Karpas-422 (cell line): ENCODE measurements at places on chromosomes 4 and X. TPM values are rescaled to one million over a fixed set of nuclear protein-coding genes. Genes with fewer than 3 reads are reported as not detected.

DNA sequence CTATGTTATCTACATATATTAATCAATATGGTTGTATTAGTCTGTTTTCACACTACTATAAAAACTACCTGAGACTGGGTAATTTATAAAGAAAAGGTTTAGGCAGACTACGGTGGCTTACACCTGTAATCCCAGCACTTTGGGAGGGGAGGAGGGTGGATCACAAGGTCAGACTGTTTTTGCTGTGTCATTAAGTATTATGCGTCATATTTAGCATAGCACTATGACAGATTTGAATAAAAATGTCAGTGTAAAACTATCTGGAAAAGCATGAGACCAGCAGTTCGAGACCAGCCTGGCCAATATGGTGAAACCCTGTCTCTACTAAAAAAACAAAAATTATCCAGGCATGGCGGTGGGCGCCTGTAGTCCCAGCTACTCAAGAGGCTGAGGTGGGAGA, 209.7 kb upstream of the ARHGAP24 start:
- no peak for DNase-seq

- DNase-seq: no peak
Observed at GRCh38 chr4:4627111-4627510, 85.3 kb upstream of the STX18 start.

DNA sequence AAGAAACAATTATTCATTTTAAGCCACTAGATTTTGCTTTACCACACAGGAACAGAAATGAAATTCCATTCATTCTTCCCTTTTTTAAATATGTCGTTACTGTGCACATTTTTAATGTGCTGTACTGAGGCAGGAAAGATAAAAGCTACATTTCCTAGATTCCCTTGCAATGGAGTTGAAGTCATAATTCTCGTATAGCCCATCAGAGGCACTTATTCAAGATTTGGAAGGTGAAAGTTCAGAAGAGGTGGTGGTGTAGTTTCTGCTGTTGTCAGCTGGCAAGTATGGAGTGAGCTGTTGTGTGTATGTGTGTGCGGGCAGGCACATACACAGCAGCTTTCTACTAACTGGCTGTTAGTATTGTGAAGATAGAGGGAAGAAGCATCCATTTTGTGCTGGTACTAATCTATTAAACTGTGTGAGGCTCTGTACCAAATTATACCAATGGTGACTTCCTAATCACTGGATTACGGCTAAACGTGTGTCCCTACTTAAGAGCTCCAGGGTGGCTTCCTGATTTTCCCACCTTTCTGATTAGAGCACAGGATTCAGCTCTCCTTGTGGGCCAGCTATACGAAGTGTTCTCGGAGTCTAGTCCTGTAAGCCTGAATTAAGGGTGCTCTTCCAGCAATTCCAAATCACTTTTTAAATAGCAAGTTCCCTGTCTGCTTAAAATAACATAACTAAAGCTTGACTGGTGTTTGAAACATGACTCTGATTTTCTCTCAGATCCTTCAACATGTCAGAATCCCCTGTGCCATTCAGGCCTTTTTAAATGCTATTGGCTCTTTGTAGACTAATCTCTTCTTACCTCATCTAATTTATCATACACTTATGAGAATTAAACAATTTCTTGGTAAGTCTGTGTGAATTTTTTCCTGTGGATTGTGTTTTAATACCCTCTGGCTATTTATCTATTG, 43.8 kb downstream of the PDS5A start:
- DNase-seq: no peak

DNA sequence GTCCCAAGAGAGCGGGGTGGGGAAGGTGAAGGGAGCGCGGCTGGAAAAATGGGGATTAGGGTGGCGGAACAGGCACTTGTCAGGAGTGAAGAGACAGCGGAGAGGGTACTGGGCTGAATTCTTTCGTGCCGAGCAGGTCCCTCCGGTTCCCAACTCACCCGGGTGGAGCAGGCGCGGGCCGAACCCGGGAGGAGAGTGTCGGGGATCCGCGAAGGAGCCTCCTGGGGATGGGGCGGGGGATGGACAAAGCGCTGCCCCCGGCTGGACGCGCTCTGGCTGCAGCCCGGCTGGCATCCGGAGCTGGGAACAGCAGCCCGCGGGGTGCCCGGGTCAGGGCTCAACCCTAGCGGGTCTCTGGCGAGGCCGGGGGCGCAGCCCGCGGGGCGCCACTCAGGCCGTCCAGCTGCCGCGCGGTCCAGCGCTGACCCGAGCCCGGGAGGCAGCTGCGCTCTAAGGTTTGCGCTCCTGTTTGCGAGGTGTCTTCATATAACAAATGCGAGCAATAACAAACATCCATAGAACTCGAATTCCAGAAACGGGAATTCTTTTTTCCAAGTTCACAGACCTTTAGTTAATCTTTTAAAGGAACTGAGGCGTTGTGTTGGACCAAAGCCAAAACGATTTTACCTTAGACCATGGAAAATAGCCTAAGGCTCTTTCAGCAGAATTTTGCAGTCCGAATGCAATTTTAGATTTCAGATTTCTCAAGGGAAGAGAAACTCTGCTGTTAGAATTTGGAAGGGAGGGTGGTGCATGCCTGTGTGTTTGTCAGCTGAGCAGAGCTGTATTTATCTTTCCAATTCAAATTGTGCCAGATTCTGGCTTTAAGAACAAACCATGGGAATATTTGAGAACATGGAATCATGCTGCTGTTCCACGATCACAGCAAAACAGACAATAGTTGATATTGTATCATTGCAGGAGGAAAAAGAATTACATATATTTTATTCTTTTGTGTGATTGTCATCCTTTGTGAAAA, 744 bp downstream of the NPY5R start:
- no peak for DNase-seq

DNA sequence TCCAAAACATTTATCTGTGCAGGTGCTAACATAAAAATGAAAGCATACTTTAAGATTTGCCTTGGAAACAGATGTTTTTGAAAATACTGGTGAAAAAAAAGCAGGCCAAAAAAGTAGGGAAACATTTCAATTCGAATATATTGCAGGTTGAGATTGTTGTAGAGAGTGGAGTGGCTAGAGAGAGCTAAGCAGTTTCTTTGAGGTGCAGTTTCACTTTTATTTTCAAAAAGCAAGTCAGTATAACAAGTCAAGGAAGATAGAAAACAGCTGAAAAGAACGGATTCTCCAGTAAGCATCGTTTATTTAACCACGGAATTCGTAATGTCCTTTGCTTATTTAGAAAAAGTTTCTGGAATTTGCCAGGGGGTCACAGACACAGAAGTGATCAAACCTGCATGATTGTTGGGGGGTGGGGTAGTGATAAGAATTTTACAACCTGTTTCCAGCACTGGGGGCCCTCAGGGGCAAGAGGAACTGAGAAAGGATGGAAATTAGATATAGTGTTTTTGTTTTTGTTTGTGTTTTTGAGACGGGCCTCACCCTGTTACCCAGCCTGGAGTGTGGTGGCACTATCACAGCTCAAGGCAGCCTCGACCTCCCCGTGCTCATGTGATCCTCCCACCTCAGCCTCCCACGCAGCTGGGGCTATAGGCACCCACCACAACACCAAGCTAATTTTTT, 175.0 kb downstream of the TENM3 start:
- no peak for DNase-seq

GRCh38 chrX:1336331-1336943, at the start of gene IL3RA:
TSS of gene IL3RA (plus strand) at chrX:1336785. CDS start at chrX:1341766, 4,981 bp downstream.
- no peak for DNase-seq

- no peak for DNase-seq
Observed at GRCh38 chrX:13581554-13581953, 12.2 kb downstream of the EGFL6 start.

- DNase-seq: no peak
Observed at GRCh38 chrX:114599911-114600310, 16.0 kb downstream of the HTR2C start.

DNA sequence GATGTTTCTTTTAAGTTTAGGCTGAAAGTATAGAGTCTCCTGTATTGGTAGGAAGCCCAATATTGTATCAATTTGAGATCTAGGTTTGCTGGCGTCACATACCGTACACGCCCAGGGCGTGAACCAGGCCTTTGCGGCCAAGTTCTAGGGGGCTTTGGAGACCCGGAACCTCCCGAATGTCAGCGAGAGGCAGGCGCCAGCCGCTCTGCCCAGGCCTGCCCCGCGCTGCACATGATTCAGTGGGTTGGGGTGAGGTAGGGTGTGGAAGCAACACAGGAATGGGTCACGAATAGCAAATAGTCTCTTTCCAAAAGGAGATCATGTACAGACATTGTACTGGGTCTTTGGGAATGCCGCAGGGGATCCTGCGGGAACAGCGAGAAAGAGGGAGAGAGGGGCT, 195.7 kb upstream of the FAT1 start:
- DNase-seq: no peak

GRCh38 chr4:1285151-1285789, 4.4 kb upstream of the MAEA start:
- DNase-seq: no peak

- DNase-seq: no peak
Observed at GRCh38 chr4:123740236-123740635, 343.6 kb downstream of the SPRY1 start.

DNA sequence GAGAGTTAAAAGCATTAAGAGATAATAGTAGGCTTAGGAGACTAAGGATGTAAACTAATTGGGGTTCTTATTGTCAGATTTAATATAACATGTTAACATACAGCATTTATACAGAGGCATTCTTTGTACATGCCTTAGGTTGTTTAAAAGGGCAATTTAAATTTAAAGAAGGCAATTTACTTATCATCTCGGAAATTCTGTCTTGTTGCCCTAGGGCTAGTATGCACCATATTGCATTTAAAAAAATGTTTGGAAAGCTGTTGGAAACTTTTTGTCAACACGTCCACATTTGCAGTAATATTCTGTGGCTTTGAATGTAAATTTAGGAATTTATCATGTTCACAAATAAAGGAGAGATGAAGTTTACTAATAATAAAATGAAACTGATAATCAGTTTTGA, 25.5 kb downstream of the GALNT7 start:
- DNase-seq: no peak

GRCh38 chrX:140229191-140229590, 263.9 kb upstream of the CXorf66 start:
- no peak for DNase-seq

DNA sequence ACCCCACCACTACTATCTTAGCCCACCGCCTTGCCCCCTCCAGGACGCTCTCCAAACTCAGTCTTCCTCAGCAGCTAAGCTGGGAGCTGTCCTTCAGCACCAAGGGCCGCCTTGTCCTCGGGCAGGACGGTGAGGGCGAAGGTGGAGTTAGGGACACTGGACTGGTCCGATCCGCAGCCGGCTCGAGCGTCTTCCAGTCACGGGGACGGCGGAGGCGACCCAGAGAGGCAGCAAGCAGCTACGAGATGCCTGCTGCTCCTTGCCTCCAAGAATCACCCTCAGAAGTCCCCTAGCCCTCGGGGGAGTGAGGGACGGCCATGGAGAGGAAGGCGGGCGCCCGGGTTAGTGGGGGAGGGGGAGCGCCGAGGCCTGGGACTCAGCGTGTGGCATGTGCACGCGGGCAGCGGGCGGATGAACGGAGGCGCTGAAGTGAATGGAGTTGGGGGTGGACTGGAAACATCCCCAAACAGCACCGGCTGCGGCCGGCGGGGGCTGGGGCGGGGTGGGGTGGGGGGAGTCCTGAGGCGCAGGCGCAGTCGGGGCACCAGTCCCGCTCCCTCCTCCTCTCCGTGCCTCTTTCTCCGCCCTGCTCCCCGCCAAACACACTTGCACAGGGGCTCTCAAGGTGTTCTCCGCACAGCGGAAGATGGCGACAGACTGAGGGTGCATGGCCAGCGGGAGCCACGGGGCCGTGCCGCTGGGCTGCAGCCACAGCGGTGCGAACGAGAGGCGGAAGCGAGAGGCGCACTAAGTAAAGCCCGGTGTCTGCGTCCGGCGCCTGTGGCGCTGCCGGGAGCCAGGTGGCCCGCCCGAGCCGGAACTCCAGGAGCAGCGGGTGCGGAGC, at the start of gene NALF2:
Gene NALF2, plus strand, starts transcription at position 545 of the 844 bp plus-strand sequence. CDS start 957 bp downstream, outside the sequence.
- peak; percentile 75 for DNase-seq

CCNA2 gene
- total RNA-seq: 37.0 and 46.8 TPM in 2 replicates

HOPX gene
- not detected in 2 replicates for total RNA-seq

RASL11B gene
- not detected in 2 replicates for total RNA-seq

SLC25A5 gene
- total RNA-seq: 364 and 450 TPM in 2 replicates

FABP2 gene
- not detected in 2 replicates for total RNA-seq

TRAM1L1 gene
- total RNA-seq: not detected in 2 replicates
